ENCODE measurements at places on chromosomes 3 and 15. TPM values are rescaled to one million over a fixed set of nuclear protein-coding genes. Genes with fewer than 3 reads are reported as not detected.

Gene MORC1
- total RNA-seq: not detected

Gene UQCC5
- 64.2 TPM for total RNA-seq

Gene GABRR3
- not detected for total RNA-seq

Gene UBL7
- 40.7 TPM for total RNA-seq

Gene ATP8B4
- 0.99 TPM for total RNA-seq

Gene SPINT1
- 0.82 TPM for total RNA-seq

Gene TMEM207
- not detected for total RNA-seq

Gene FRMD5
- 2.5 TPM for total RNA-seq

Gene FXR1
- total RNA-seq: 58.5 TPM

Gene MYO5C
- total RNA-seq: 6.9 TPM

Gene FURIN
- total RNA-seq: 56.3 TPM

Gene SV2B
- total RNA-seq: 0.12 TPM

Gene ASB14
- total RNA-seq: not detected

Gene TGM5
- total RNA-seq: not detected

Gene LYZL4
- total RNA-seq: not detected

Gene NSMCE3
- total RNA-seq: 14.3 TPM

Gene CLPX
- 44.0 TPM for total RNA-seq

All from A549 treated with Hydrocortisone at 1 μM for 4 hours (cell line).